ENCODE measurements at places on chromosomes 13 and 19. TPM values are rescaled to one million over a fixed set of nuclear protein-coding genes. Genes with fewer than 3 reads are reported as not detected.

Gene LRRC25
- 3.2 TPM for total RNA-seq

Gene JOSD2
- total RNA-seq, result 18.0 TPM

GRCh38 chr19:44401139-44402115 is at the start of gene ZNF285:
Gene ZNF285, minus strand, starts transcription at chr19:44401608. Its CDS starts 4,395 bp downstream, at chr19:44397213.
- peak; percentile 24 for DNase-seq

DNA sequence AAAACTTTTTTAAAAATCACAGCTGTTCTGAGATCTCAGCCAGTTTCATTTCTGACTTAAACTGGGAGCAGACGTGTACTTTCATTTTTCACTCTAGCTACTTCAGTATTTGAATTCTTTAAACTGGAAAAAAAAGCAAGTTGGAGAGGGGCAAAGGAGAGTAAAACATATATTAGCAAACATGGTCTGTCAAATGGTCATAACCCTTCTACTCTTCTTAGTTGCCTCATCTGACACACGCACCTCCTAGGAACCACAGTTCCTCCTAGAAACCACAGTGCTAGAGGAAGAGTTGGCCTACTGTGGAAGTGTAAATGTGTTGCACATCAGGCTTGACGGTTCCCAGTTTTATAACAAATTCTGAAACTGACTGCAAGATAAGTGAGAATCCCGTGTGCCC is 47.2 kb downstream of the TM9SF2 start:
- DNase-seq, result no peak
